ENCODE measurements at places on chromosomes 11 and 22.

- DNase-seq = no peak
Measured at GRCh38 chr11:113506893-113507292, 31.7 kb upstream of the DRD2 start.

DNA sequence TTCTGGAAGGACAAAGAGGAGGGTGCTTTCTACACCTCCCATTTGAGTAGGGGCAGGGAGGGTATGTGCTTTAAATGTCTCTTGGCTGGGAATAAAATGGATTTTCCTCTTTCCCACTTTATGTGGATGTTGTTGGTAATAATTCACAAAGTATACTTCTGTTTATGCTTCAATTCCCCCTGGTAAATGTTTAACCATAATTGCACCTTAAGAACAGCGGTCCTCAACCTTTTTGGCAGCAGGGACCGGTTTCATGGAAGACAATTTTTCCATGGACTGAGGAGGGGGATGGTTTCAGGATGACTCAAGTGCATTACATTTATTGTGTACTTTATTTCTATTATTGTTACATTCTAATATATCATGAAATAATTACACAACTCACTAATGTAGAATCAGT lies 4.0 kb upstream of the TP53AIP1 start:
- no peak for DNase-seq

GRCh38 chr11:19199771-19200170 lies 2.0 kb downstream of the CSRP3 start:
- no peak for DNase-seq

DNA sequence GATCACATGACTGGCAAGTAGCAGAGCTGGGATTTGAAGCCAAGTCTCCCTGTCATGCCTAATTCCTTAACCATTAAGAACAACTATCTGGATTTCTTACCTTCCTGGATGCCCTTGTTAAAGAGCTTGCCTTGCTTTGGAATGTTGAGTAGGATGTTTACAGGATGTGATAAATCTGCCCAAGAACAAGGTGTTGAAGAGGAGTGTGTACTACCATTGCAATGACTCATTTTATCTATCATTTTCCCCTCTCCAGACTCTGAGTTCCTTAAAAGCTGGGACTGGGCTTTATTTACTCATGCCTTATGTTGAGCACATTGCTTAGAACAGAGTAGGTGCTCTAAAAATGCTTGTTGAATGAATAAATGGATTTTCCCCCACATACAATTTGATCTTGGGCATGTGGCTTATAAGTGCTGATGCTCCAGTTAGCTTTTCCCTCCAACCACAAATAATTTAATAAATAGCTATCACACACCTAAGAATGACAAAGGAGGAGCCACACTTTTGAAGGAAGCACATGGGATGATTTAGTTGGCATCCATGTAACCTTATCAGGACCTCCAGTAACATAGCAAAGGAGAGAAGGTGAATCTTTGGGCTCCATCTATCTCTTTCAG lies 268.6 kb upstream of the SESN3 start:
- DNase-seq = no peak

DNA sequence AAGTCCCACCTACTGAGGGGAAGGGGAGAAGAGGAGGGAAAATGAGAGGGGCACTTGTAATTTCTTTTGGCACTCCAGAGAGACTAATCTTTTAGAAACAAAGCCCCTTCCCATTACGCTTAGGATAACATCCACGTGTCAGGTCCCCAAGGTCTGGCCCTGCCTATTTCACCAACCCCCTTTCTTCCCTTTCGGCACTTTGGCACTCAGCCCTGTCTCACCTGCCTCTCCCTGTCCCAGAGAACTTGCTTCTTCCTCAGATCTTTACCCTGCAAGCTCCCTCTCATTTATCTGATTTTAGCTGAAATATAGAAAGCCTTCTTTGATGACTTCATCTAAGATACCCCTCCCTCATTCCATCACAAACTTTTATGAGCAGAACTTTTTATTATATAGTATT lies 55.5 kb downstream of the RASSF10 start:
- DNase-seq = no peak

Data from stimulated activated CD4-positive, alpha-beta T cell treated with anti-CD3 and anti-CD28 coated beads, Interleukin-2, amount 100 ng/mL, for 4 hours (primary cell).